CD4-positive, alpha-beta T cell treated with Interleukin-17A for 4 hours (primary cell): ENCODE measurements at places on chromosomes 4 and X.

DNA sequence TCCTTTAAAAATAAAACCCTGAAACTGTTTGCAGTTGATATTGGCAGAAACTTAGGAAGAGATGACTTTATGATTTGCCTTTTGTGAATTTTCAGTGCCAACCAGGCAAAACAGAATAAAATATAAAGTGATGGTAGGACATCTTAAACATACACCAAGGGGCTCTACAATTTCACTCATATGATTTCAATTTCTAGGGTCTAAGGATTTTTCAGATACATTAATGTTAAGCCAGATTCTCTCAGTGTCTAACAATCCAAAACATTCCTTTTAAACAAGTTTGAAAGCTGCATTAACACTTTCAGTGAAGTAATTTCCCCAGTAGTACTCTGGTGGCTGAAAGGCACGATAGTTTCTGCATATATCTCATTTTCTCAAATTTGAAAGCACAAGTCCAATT lies 1262.0 kb upstream of the ADGRL3 start:
- DNase-seq = no peak

DNA sequence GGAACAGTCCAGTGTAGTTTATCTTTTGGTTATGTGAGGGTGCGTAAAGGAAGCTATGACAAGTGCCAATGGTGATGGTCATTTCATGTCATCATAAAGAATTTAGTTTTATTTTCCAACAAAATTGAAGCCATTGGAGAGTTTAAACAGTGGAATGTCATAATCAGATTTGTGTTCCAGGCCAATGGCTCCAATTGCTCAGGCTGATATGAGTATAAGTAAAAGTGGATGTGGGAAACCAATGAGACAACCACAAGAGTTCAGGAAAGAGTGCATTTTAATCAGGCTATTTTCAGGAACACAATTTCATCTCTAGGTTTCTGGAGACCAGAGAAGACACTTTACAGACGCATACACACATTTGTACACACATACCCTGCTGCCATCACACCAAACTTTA lies 20.7 kb downstream of the SPANXC start:
- DNase-seq = no peak

DNA sequence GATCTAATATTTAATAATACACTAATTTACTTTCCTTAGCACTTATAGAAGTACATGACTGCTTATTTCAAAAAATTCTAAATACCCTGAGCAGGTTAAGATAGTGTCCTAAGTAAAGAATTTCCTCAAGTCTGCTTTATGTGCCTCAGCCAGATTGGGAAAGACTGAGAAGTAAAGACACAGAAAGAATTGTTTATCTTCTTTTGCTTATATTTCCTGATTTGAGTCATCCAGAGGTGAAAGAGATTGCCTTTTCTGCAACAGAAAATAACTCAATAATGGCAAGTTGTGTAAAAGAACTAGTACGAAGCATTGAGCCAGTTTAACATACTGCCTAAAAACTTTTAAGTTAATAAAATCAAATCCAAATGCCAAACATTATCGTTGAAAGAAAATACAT lies 45.0 kb downstream of the NAF1 start:
- no peak for DNase-seq

DNA sequence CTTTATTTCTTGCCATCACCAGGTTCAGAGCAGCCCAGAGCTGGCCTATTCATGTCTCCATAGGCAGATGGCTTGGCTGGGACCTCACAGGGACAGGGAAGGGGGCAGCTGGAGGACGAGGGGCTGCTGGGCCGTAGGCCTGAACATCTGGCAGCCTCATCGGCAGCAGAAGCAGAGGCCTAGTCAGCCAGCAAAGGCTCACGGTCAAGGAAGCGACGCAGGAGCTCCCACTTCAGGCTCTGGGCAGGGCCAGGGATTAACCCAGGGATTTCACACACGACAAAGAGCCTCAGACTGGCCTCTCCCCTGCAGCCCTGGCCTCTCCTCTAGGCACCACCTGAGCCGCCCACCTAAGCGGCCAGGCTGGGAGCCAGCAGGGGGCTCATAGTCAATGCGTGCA lies 46.0 kb upstream of the MAN2B2 start:
- DNase-seq = no peak

GRCh38 chr4:148029781-148030180 lies 297.9 kb downstream of the ARHGAP10 start:
- DNase-seq = no peak

DNA sequence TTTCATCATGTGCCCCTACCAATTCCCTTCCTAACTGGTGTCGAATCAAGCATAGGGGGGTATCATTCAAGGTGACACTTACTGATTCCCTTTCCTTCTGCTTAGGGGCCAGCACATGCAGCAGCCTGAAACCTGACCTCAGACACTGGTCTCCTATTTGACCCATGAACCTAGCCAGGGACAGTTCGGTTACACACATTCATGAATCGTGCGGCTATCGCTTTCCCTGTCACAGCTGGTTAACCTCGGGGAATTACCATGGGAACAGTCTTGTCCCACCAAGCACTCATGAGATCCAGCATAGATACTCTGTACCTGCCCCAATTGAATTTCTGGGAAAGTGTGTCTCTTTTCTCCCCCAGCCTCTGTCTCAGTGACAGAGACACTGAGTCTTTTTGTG lies 140.4 kb downstream of the ZNF674 start:
- DNase-seq = no peak

DNA sequence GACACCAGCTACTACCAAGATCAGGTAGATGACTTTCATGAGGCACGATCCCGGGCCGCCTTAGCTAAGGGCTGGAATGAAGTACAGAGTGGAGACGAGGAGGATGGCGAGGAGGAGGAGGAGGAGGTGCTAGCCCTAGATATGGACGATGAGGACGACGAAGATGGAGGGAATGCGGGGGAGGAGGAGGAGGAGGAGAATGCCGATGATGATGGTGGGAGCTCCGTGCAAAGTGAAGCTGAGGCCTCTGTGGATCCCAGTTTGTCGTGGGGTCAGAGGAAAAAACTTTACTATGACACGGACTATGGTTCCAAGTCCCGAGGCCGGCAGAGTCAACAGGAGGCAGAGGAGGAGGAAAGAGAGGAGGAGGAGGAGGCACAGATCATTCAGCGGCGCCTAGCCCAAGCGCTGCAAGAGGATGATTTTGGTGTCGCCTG lies 481 bp downstream of the UTP3 start:
- peak; percentile 8 for DNase-seq

- DNase-seq = no peak
These were observed 118.4 kb downstream of the DDX53 start for GRCh38 chrX:23118163-23118562.

GRCh38 chr4:87219632-87220093 lies 755 bp downstream of the KLHL8 start:
- DNase-seq = peak; percentile 60

GRCh38 chr4:47061435-47061834 lies 30.1 kb downstream of the GABRB1 start:
- DNase-seq = no peak

- DNase-seq = no peak
These were observed 73.7 kb downstream of the ENPP6 start for GRCh38 chr4:184143770-184144564.

GRCh38 chrX:16573781-16574180 lies 76.2 kb upstream of the S100G start:
- no peak for DNase-seq

- no peak for DNase-seq
These were observed 58.0 kb upstream of the EGFL6 start for GRCh38 chrX:13511241-13511943.

DNA sequence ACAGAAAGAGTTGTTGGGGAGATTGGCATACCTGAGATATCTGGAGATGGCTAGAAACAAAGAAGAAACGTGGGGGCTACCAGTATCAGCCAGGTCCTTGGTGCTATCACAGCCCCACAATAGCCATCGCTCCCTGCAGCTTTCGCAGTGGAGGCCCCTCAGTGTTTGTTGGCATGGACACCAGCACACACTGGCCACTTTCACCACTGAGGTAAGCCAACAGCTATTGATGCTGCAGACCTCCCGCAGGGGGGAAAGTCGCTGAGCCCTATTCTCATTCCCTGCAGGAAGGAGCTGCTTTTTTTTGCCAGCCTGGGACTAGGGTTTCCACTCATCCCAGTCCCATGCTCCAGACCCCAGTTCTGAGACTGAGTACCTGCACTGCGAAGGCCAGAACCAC lies 879.2 kb upstream of the IGFBP7 start:
- no peak for DNase-seq

DNA sequence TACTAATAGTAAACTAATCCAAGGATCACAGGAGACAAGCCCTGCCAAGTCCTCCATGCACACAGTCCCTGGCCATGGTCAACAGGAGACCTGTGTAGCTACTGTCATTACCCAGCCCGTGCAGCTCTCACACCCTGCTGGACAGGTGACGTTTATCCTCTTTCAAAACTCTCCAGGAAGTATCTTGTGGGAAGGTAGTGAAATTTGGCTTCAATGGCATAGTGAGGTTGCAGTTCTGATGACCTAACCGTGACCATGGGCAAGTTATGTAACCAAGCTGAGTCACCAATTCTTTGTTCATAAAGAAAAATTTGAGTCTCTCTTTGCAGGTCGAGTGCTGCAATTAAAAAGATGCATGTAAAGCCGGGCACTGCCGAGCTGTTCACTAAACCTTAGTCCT lies 11.3 kb upstream of the SLC2A9 start:
- no peak for DNase-seq

GRCh38 chr4:36391411-36391810 lies 110.0 kb downstream of the DTHD1 start:
- DNase-seq = no peak

DNA sequence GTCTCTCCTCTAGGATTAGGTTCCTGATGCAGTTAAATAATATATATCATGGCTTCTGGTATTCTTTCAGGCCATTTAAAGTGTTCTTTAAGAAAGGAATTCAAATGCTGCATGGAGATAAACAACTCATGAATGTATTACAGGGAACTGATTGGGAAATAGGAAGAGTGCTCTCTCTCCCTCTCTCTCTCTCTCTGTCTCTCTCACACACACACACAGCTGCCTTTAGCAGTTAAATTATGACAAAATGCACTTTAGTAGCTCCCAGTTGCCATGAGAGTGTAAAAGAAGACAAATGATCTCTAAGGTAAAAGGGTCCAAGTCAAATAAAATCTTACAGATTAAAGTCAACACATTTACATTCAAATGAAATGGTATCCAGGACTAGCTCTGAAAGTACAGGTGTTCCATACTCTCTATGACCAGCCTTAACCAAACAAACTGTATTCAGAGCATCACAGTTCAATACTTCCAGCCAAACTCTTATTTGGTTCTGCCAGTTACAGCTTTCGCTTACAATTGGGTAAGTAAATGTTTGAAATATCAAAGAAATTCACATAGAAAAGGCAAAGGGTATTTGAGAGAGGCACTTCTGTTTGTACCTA lies 94.7 kb upstream of the CXXC4 start:
- no peak for DNase-seq

DNA sequence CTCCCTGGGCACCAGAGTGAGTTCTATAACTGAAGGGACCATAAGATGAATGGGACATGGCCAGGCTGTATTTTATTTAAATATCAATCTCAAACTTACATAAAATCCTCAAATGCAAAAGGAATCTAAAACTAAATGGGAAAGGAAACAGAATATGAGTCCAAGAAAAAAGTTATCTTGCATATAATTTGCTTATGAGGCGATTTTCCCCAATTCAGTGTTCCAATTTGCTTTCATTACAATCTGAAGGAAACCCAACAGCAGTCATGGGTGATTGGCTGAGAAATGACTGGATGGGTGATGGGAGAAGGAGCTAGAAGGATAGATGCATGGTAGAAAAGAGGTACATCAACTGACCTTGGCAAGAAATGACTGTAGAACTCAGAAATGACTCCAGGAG lies 511.3 kb upstream of the TENM3 start:
- DNase-seq = no peak

DNA sequence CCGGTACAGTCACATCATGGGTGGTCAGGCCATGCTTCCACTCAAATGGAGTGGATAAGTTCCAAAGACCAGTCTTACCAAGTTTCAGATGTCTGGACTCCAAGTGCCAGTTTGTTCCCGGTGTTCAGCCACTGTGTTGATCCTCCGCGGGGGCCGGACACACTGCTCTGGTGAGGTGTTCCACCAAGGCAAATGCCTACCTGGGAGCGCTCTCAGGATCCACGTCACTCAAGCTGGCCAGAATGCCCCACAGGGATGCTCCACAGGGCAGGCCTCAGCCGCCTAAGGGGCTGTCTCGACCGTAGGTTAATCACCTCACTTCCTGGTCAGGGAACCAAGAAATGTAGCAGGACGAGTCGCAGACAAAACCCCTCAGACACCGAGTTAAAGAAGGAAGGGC lies 258.0 kb upstream of the GRID2 start:
- no peak for DNase-seq

DNA sequence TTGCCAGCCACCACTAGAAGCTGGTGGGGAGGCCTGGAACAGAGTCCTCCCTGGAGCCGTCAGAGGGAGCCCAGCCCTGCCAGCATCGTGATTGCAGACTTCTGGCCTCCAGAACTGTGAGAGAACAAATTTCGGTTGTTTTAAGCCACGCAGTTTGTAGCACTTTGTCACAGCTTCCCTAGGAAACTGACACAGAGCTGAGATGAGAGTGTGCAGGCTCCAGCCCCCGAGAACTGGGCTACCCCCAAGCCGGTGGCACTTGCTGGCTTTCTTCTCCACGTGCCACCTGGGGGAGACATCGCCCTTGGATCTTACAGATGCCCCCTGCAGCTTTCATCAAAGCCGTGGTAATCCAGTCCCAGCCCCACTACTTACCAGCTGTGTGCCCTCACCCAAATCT lies 83.7 kb downstream of the PPP2R2C start:
- DNase-seq = no peak

GRCh38 chr4:1356181-1356998 lies 9.4 kb downstream of the UVSSA start:
- peak; percentile 74 for DNase-seq

DNA sequence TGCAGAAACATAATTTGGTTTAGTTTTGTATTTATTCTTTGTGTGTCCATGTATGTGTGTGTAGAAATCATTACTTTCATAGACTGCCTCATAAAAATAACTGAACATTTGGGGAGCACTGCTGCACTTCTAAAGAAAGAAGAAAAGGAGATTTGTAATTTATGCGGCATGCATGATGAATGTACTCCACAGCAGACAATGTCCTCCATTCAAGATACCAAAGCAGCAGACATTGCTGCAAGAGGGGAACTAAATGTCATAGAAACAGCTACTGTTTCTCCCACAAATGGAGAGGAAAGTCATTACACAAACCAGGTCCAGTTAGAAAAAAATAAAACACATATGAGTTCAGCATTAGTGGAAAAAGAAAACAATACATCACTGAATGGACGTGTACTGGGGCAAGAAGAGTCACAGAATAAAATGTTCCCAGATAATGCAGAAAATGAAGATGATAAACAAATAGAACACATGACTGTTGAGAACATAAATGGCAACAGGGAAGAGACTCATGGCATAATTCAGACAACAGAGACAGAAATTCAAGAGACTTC lies 2.6 kb downstream of the DTHD1 start:
- DNase-seq = no peak
